ENCODE measurements at places on chromosomes 2 and 18. TPM values are rescaled to one million over a fixed set of nuclear protein-coding genes. Genes with fewer than 3 reads are reported as not detected.

EPB41L3 gene
- 131 TPM for polyA plus RNA-seq

DNA sequence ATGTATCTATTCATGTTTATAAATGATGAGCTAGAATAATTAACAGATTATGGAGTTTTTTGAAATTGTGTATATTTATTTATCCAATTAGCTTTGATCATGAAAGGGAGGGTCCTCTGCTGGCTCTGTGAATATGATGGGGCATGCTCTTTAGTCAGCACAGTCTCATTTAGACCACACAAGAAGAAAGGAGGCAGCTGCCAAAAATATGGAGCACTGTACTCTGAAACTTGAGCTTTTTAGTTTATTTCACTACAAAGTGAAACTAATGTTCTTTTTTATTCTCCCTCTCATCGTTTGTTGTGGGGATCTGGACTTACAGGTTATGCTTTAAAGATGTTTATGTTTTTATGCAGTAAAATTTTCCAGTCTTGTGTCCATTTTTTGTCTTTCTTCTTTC is 266.9 kb upstream of the GULP1 start:
- no peak for DNase-seq

- no peak for DNase-seq
Observed at GRCh38 chr2:236366049-236366387, 101.8 kb upstream of the ASB18 start.

- DNase-seq = no peak
Observed at GRCh38 chr2:234425639-234426603, 71.0 kb downstream of the ARL4C start.

DNA sequence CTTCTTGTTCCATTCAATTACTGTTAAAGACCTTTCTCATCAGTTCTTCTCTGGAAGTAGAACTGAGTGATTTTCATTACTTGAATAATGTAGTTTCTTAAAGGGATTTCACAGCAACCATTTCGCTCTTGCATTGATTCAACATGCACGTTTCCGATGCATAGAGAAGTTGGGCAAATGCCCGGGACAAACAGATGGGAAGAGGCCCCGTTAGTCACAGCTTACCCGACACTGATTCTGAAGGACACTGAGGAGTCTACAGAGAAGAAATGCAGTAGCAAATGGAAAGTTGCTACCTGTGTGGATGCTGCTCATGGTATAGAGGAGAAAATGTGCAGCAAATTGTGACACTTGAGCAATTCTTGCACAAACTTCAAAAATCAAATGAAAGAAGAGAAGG is 32.3 kb upstream of the GCG start:
- no peak for DNase-seq

All from hindlimb muscle (tissue), 1 donor.